Suppressor macrophage treated with lipopolysaccharide for 4 hours (primary cell): ENCODE measurements at places on chromosomes 1 and 21.

DNA sequence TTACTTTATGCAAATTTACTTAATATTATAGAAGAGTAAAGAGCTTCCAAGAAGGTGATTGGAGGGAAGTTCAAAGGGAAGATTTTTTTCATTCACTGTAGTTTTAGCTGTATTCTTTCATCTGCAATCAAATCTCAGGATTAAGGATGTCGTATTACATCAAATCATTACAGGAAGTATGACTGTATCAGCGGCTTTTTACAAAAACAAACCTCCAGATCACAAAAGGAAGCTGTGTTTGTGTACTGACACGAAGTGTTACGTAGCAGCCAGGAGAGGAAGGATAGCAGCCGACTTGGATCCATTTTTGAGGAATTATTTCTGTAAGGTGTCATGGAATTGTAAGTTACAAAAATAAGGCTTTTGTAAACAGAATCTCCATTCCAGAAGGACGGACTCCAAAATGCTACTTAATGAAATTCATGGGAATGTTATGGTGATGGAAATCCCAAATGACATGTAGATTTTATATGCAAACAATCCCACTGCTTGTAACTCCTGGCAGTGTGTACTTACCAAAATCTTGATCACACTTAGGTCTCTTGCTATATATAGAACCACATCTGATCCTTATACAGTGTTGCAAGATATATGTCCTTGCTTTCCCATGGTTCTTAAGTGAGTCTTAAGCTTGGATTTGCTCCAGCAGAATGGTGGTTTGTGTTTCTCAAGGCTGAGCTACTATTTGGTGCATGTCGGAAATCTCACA is 49.8 kb downstream of the KCNJ15 start:
- DNase-seq: peak; percentile 64

GRCh38 chr1:44405031-44405797 is at the start of gene RNF220:
TSS of gene RNF220 (plus strand) at chr1:44405255.
- peak; percentile 58 for DNase-seq

DNA sequence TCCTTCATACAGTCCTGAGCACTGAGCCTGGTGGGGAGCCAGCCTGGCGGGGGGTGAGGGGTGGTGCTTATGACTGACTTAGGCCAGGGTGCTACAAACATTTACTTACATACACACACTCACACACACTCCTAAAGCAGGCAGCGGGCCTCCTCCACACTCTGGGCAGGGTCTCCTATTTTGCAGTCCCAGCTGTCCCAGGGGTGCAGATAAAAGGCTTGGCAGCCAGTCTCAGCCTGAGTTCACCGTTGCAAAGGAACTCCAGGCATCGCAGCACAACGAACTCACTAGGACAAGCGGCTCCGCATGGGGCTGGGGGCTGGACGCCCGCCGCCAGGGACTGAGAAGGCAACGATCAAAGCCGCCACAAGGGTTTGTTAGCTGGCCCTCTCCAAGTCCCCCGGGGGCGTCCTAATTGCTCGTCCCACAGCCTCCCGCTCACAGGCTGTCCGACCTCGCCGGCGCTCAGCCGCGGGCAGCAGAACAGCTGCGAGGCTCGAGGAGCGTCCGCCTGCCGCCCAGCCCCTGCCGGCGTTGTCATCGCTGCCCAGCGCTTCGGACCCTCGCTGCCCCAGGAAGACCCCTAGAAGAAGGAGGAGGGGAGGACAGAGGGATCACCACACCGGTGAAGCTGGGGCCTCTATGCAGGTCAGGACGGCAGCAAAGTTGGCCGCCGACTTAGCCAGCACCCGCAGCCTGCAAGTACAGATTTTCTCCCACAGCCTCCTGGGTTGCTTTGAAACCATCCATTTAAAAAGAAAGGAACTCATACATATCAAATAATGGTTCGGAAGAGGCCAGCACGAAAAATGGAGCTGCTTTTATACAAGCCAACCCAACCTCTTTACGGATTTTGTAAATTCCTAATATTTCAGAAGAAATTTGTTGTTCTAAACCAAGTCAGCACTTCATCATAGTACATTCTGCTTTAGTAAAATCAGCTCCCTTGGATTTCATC is 6.2 kb downstream of the BARHL2 start:
- no peak for DNase-seq

GRCh38 chr1:21342961-21343838 is 52.9 kb upstream of the ECE1 start:
- DNase-seq: no peak

GRCh38 chr1:151887028-151887427 is 22.3 kb downstream of the THEM4 start:
- DNase-seq: no peak

GRCh38 chr1:63929106-63929478 is 155.3 kb downstream of the ROR1 start:
- no peak for DNase-seq
